ENCODE measurements at places on chromosomes 2 and 18. TPM values are rescaled to one million over a fixed set of nuclear protein-coding genes. Genes with fewer than 3 reads are reported as not detected.

GRCh38 chr2:168780669-168781071 lies 21.8 kb upstream of the NOSTRIN start:
- no peak overlapping the region for H3K27ac ChIP-seq
- no peak for DNase-seq
- H3K27me3 ChIP-seq = no peaks in the 10 kb centered on the region
- no peaks in the 10 kb centered on the region for H3K36me3 ChIP-seq

DNA sequence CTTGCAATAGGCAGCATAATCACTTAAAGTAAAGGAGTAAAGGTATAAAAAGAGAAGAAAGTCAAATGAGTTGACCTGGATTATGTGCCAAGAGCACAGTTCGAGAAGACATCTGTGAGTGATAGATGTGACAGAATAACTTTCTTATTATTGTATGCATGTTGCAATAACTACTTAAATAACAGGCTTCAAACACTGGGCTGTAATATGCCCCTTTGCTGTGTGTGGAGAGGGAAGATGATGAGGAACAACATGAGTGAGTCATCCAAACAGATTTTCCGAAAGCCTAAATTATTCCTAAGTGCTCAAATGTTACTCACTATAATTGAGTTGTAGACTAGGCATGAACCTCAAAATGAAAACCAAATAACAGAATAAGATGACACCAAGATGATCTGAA lies 328.1 kb downstream of the EXOC6B start:
- H3K36me3 ChIP-seq = no peaks in the 10 kb centered on the region
- H3K4me1 ChIP-seq = no peaks in the 10 kb centered on the region
- H3K27me3 ChIP-seq = no peaks in the 10 kb centered on the region
- H3K27ac ChIP-seq = no peak overlapping the region
- no peak overlapping the region for H3K4me3 ChIP-seq

GRCh38 chr2:190837420-190837819 lies 43.2 kb upstream of the GLS start:
- no peak for DNase-seq
- peaks cover 10% of the 10 kb centered on the region for H3K4me1 ChIP-seq
- H3K36me3 ChIP-seq = no peaks in the 10 kb centered on the region

GRCh38 chr18:8825273-8825672 lies 119.9 kb downstream of the MTCL1 start:
- H3K36me3 ChIP-seq = peaks cover 5% of the 10 kb centered on the region
- H3K27ac ChIP-seq = no peak overlapping the region
- no peaks in the 10 kb centered on the region for H3K4me1 ChIP-seq
- no peak overlapping the region for H3K4me3 ChIP-seq
- no peak for DNase-seq

DNA sequence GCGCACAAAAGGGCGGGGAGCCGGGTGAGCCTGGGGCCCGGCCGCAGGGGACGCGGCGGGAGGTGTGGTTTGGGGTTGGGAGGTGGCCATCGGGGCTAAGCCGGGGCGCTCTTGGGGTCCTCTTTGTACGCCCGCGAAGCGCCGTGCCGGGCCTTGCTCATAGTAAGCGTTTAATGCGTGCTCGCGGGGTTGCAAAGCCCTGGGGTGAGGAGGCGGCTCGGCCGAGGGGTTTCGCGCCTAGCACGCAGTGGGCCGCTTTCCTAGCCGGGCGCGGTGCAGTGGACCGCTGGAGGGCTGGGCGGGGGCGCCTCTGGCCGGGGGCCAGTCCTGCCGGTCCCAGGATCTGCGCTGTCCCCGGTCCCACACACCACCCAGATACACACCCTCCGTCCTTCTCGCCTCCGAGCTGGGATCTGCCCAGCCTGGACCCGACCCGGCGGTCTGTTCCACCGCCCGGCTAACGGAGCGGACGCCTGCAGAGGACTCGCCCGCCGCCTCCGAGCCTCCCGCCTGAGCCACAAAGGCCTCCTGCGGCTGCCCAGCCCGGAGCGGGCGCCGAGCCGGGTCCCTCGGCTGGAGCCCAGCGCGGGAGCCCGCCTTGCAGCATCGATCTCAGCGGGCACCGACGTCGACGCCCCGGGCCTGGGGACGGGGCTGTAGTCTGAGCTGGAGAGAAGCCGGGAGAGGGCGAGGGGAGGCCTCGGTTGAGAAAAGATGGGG lies 564 bp downstream of the DPYSL5 start:
- peak; percentile 67 for DNase-seq
- H3K4me3 ChIP-seq = peak overlapping the region; percentile 40
- no peak overlapping the region for H3K27ac ChIP-seq

- no peak overlapping the region for H3K27ac ChIP-seq
- H3K27me3 ChIP-seq = no peaks in the 10 kb centered on the region
- DNase-seq = no peak
- H3K4me1 ChIP-seq = no peaks in the 10 kb centered on the region
- no peaks in the 10 kb centered on the region for H3K36me3 ChIP-seq
- H3K4me3 ChIP-seq = no peak overlapping the region
Measured at GRCh38 chr2:51068237-51068636, 36.3 kb upstream of the NRXN1 start.

DNA sequence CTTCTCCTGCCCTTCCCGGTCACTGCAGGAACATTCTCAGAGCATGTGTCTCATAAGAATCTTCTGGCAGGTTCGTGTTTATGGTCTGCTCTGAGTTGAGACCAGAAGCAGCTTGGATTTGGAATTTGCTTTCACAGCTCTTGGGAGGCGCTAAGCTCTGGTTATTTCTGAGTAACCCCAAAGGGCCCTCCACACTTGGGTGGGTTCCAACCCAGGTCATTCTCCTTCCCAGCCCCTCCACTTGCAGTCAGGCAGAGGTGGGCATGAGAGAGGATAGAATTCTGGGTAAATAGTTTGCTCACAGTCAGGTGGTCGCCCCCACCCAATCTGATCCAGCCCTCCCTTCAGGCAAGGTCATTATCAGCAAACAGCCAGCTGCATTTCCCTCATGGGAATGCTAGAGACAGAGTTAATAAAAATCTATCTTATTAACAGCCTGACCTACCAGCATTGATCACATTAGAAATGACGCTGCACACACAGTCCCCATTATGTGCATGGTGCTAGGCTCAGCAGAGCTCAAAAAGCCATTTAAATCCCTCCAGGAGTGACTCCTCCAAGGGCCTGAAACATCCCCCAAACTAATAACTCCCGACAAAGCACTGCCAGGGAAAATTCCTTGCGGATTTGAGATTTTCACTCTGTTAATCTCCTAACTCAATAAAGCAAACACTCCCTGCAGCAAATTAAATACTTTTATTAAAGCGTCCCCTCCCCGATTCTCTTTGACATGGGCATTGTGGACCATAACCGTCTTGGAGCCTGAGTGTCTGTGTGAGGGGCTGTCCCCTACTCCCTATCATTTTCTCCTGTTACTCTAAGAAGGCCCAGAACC lies 61.9 kb downstream of the SLC4A5 start:
- no peak overlapping the region for H3K4me3 ChIP-seq
- H3K27me3 ChIP-seq = no peaks in the 10 kb centered on the region
- DNase-seq = no peak

DNA sequence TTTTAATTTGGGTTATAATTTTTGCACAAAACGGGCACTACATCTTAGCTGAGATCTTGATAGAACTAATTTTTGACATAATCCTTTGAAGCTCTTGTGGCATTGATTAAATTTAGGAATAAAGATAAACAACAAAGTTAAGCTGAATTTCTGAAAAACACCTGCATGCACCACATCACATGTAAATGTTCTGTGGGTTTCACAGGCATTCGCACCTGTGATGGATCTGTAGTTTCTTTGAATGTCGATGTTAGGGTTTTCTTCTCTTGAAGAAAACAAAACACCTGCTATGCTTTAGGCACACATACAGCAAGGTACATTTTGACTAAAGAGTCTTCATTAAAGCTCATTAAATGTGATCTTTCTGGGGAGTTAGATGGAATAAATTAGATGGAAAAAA lies 60.3 kb downstream of the RPIA start:
- H3K36me3 ChIP-seq = peaks cover 77% of the 10 kb centered on the region
- no peak overlapping the region for H3K4me3 ChIP-seq
- H3K27me3 ChIP-seq = no peaks in the 10 kb centered on the region
- no peak for DNase-seq
- no peaks in the 10 kb centered on the region for H3K4me1 ChIP-seq

DNA sequence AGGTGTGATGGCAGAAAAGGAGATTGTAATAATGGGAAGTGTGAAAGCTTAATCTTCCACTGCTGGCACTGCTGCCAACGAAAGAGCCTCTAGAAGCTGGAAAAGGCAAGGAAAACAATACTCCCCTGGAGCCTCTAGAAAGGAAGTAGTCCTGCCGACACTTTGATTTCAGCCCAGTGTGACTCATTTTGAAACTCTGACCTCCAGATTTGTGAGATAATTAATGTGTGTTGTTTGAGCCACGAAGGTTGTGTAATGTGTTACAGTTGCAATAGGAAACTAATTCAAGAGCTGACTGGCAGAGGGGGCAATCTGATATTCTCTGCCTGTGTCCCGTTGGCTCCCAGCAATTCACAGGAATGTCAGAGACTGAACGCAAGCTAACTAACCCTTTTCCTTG lies 219.2 kb upstream of the UBE2E3 start:
- no peaks in the 10 kb centered on the region for H3K36me3 ChIP-seq
- no peaks in the 10 kb centered on the region for H3K27me3 ChIP-seq
- DNase-seq = no peak
- H3K4me3 ChIP-seq = no peak overlapping the region
- no peak overlapping the region for H3K27ac ChIP-seq

DNA sequence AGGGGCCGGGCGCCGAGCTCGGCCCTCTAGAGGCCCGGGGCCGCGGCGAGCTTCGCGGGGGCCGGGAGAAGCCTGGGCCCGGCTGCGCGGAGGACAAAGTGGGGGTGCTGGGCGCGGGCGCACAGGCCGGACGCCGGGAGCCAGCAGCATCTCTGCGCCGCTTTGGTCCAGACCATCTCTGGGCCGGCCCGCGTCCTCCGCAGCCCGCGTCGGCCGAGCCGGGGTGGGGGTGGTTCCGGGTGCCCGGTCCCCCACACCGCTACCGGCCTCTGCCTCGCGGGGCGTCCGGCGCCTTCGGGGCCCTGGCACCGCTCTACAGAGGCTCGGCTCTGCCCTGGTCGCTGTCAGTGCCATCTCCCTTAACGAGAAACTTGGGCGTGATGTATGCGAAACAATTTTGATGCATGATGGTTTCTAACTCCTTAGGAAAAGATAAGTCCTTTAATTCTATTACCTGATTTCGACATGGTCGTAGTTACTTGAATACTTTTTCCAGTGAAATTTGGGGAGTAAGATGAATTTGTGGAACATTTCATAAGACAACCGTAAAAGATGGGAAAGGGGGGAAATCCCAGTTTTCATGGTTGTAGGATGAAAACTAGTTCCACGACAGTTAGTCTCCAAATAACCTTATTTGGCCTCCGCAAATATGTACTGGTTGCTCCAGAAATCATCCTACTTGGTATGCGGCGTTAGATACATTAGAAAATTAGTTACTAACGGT lies 562 bp downstream of the TWSG1 start:
- H3K4me1 ChIP-seq = peaks cover 11% of the 10 kb centered on the region
- DNase-seq = no peak
- H3K4me3 ChIP-seq = peak overlapping the region; percentile 86
- peak overlapping the region; percentile 85 for H3K27ac ChIP-seq

GRCh38 chr2:120203251-120204021 lies 19.8 kb downstream of the TMEM185B start:
- no peak overlapping the region for H3K4me3 ChIP-seq
- DNase-seq = no peak
- H3K4me1 ChIP-seq = peaks cover 8% of the 10 kb centered on the region
- no peaks in the 10 kb centered on the region for H3K27me3 ChIP-seq
- H3K27ac ChIP-seq = peak overlapping the region; percentile 16

- no peak overlapping the region for H3K4me3 ChIP-seq
- no peak for DNase-seq
- no peaks in the 10 kb centered on the region for H3K4me1 ChIP-seq
- H3K36me3 ChIP-seq = no peaks in the 10 kb centered on the region
Measured at GRCh38 chr2:124689348-124689747, 664.3 kb downstream of the CNTNAP5 start.

- no peak overlapping the region for H3K4me3 ChIP-seq
- H3K27ac ChIP-seq = no peak overlapping the region
- peaks cover 97% of the 10 kb centered on the region for H3K36me3 ChIP-seq
- H3K4me1 ChIP-seq = no peaks in the 10 kb centered on the region
- no peaks in the 10 kb centered on the region for H3K27me3 ChIP-seq
Measured at GRCh38 chr2:203195331-203196036, 43.3 kb upstream of the CYP20A1 start.

GRCh38 chr2:146678516-146678915 lies 1166.3 kb upstream of the ACVR2A start:
- DNase-seq = no peak
- H3K27ac ChIP-seq = no peak overlapping the region
- H3K4me3 ChIP-seq = no peak overlapping the region
- H3K36me3 ChIP-seq = no peaks in the 10 kb centered on the region
- no peaks in the 10 kb centered on the region for H3K27me3 ChIP-seq

- no peak overlapping the region for H3K27ac ChIP-seq
- DNase-seq = no peak
- H3K4me1 ChIP-seq = no peaks in the 10 kb centered on the region
- H3K4me3 ChIP-seq = no peak overlapping the region
- no peaks in the 10 kb centered on the region for H3K27me3 ChIP-seq
Measured at GRCh38 chr2:99803846-99804245, 314.0 kb upstream of the REV1 start.

- no peaks in the 10 kb centered on the region for H3K36me3 ChIP-seq
- no peak for DNase-seq
- H3K4me3 ChIP-seq = no peak overlapping the region
- H3K27ac ChIP-seq = no peak overlapping the region
- H3K27me3 ChIP-seq = no peaks in the 10 kb centered on the region
Measured at GRCh38 chr2:227507963-227508362, 36.0 kb downstream of the AGFG1 start.

GRCh38 chr18:2905854-2906703 lies 59.3 kb downstream of the EMILIN2 start:
- H3K36me3 ChIP-seq = peaks cover 32% of the 10 kb centered on the region
- H3K27ac ChIP-seq = peak overlapping the region; percentile 49
- H3K27me3 ChIP-seq = no peaks in the 10 kb centered on the region
- H3K4me3 ChIP-seq = peak overlapping the region; percentile 56

- H3K4me3 ChIP-seq = no peak overlapping the region
- DNase-seq = no peak
- H3K4me1 ChIP-seq = no peaks in the 10 kb centered on the region
Measured at GRCh38 chr2:137747509-137747908, 216.8 kb upstream of the HNMT start.

- H3K27me3 ChIP-seq = no peaks in the 10 kb centered on the region
- no peak overlapping the region for H3K4me3 ChIP-seq
- no peaks in the 10 kb centered on the region for H3K4me1 ChIP-seq
- no peak for DNase-seq
- no peak overlapping the region for H3K27ac ChIP-seq
Measured at GRCh38 chr2:8847400-8847799, 10.0 kb upstream of the KIDINS220 start.

- no peaks in the 10 kb centered on the region for H3K36me3 ChIP-seq
- H3K27ac ChIP-seq = no peak overlapping the region
Measured at GRCh38 chr2:233091595-233092375, 31.6 kb downstream of the INPP5D start.

DNA sequence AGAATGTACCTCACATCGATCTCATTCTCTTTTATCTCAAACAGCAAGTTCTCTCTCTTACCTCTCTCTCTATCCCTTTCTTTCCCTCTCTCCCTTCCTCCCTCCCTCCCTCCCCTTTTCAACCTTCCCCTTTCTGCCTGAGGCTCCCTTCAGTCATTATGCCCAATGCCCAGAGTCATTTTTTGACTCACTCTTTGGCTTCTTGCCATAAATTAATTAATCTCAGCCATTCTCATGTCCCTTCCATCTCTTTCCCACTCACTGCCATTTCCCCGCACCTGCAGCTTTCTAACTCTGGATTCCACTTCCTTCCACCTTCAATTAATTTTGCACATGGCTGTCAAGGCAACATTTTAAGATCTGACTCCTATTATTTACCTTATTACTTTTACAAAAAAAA lies 60.1 kb downstream of the EVA1A start:
- H3K4me1 ChIP-seq = no peaks in the 10 kb centered on the region
- no peaks in the 10 kb centered on the region for H3K36me3 ChIP-seq
- H3K27me3 ChIP-seq = no peaks in the 10 kb centered on the region
- H3K4me3 ChIP-seq = no peak overlapping the region

Gene IL36RN
- polyA plus RNA-seq = not detected

Gene RAB11FIP5
- 50.7 TPM for polyA plus RNA-seq

Gene ALPP
- polyA plus RNA-seq = not detected

Data from heart left ventricle (tissue), 16 donors.